ENCODE measurements at places on chromosomes 11 and 22. TPM values are rescaled to one million over a fixed set of nuclear protein-coding genes. Genes with fewer than 3 reads are reported as not detected.

The ALDH3B1 gene
- total RNA-seq = 1.0 TPM

The CAPN5 gene
- total RNA-seq = 2.1 TPM

The OR51B5 gene
- total RNA-seq = not detected

The NAALAD2 gene
- total RNA-seq = not detected

The KCNJ1 gene
- not detected for total RNA-seq

The IL10RA gene
- under 0.01 TPM for total RNA-seq

The TH gene
- total RNA-seq = under 0.01 TPM

The MISFA gene
- not detected for total RNA-seq

The MPEG1 gene
- total RNA-seq = not detected

The C11orf87 gene
- total RNA-seq = under 0.01 TPM

The TMEM86A gene
- total RNA-seq = 3.8 TPM

The RIMBP3B gene
- not detected for total RNA-seq

The MIOX gene
- total RNA-seq = 0.14 TPM

The KREMEN1 gene
- total RNA-seq = 20.1 TPM

The TRIM22 gene
- total RNA-seq = 72.0 TPM

The BTG4 gene
- total RNA-seq = 0.43 TPM

The CCND1 gene
- total RNA-seq = 423 TPM

The MSANTD4 gene
- total RNA-seq = 38.1 TPM

The LGALS12 gene
- total RNA-seq = not detected

The TMEM191B gene
- 0.28 TPM for total RNA-seq

The NPAS4 gene
- not detected for total RNA-seq

The HPX gene
- total RNA-seq = 1.00 TPM

The KIF18A gene
- total RNA-seq = 1.0 TPM

The USP2 gene
- 1.4 TPM for total RNA-seq

The APLP2 gene
- total RNA-seq = 582 TPM

The PRR33 gene
- not detected for total RNA-seq

The ZNF143 gene
- 47.6 TPM for total RNA-seq

The OR5I1 gene
- total RNA-seq = not detected

The MGAT3 gene
- not detected for total RNA-seq

The KRTAP5-9 gene
- not detected for total RNA-seq

The CHRM1 gene
- total RNA-seq = not detected

The NXPE4 gene
- total RNA-seq = not detected

The CARNS1 gene
- total RNA-seq = under 0.01 TPM

The ZP1 gene
- total RNA-seq = not detected

The CBX7 gene
- 2.4 TPM for total RNA-seq

The APOA4 gene
- total RNA-seq = not detected

The KRTAP5-7 gene
- not detected for total RNA-seq

The SERHL2 gene
- total RNA-seq = 1.6 TPM

The DSCAML1 gene
- not detected for total RNA-seq

The RHBDD3 gene
- 22.2 TPM for total RNA-seq

The TUBA8 gene
- under 0.01 TPM for total RNA-seq
